ENCODE measurements at places on chromosomes 6 and 20.

DNA sequence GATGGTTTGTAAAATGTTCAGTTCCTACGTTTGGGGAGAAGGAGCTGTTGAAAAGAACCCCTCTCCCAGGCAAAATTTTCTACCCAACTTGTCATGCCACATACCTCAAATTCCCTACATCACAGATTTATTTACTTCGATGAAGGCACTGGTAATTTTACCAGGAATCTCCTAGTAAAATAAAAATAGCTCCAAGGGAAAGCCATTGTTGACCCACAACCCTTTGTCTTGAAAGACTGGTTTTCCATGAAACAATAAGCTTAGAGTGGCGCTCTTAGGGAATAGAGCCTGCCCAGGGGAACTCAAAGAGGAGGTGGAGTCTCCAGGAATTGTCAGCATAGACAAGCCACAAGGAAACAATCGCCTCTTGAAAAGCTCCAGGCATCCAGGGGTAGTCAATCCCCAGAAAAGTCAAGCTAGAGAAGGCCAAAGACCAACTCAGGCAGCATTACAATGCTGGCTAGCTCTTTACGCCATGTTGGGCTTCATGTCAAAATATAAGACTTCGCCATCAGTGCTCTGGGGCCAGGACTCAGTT is 99.2 kb upstream of the RREB1 start:
- no peak for DNase-seq

DNA sequence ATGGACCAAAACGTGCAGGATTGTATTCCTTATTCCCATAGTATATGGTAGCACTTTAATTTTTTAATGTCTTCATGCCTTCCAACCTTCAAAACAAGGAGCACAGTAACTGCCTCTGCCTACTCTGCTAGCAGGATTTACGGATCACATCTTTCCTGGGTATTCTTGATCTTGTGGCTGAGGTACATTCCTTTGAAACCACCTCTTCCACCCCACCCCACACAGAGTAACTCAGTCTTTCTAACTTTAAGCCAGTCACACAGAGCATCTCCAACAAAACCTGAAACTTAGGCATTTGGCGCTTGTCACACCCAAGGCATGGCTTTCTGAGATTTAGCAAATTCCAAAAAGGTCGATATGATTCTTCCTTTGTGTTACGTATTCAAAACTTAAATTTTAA is 2.3 kb upstream of the ID4 start:
- no peak for DNase-seq

DNA sequence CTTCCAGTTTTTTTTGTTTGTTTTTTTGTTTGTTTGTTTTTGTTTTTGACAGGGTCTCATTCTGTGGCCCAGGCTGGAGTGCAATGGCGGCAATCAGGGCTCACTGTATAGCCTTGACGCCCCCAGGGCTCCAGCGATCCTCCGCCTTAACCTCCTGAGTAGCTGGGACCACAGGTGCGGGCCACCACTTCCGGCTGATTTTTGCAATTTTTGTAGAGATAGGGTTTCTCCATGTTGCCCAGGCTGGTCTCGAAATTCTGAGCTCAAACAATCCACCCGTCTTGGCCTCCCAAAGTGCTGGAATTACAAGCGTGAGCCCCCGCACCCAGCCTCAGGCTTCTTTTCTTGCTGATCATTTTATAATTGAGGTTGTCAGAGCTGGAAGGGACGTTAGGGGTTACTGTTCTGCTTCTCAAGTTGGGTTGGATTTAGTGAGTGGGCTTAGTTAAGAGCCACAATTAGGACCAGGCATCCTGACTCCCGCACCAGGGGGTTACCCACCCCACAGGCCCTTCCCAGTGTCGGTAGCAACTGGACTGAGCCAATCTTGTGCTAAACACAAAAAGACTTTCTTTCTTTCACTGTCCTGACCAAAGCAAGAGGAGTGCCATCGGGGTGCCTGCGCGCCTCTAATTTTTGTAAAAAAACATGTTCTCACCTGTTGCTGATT is 13.1 kb upstream of the ZSCAN9 start:
- DNase-seq = no peak

- no peak for DNase-seq
Measured at GRCh38 chr6:62037445-62037844, 248.6 kb downstream of the KHDRBS2 start.

GRCh38 chr6:133160536-133160935 is 80.6 kb upstream of the EYA4 start:
- no peak for DNase-seq

DNA sequence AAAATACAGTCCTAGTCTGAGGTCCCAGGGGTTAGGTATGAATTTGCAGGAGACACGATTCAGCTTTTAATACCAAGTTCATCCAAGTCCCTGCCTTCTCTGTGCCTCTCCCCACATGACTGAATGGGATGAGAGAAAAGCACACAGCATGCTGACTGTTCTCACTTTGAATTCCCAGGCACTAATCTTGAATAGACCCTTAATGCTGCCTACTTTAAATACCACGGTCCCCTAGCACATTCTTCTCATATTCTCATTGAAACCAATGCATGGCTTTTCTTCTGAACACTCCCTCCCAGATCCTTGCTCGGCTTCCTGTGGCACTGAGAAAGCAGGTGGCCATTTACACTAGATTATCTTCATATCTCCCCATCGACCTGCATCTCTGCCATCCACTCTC is 30.1 kb upstream of the SCAF8 start:
- DNase-seq = no peak

DNA sequence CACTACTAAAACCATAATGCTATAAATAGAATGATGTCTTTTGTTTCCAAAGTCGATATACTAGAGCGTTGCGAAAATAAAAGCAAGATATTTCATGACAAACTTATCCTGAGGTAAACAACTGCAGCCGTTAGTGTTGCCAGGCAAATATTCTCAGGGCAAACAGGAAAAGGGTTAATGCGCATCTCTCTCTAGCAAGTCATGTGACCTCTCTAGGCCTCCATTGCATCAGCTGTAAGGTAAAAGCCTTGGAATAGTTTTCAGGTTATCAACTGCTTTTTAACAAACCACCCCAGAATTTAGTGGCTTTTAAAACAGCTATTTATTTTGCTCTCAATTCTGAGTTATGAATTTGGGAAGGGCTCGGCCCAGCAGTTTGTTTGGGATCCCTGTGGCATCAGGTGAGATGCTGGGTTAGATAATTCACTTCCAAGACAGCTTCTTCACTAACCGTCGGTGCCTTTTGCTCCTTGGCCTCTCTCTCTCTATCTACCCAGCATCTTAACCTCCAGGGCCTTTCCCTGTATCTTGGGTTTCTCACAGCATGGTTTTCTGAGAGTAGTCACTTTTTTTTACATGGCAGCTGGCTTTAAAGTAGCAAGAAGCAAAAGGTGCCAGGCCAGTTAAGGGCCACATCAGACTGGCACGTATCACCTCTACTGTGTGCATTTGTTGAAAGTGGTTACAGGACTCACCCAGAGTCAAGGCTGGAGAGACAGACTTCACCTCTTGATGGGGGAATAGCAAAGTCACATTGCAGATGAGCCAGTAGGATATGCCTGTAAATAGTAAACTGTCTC is 39.2 kb upstream of the LTV1 start:
- DNase-seq = no peak

GRCh38 chr6:32483968-32484613 is 44.4 kb downstream of the HLA-DRA start:
- no peak for DNase-seq

GRCh38 chr6:55388211-55388610 is 60.9 kb downstream of the GFRAL start:
- no peak for DNase-seq

DNA sequence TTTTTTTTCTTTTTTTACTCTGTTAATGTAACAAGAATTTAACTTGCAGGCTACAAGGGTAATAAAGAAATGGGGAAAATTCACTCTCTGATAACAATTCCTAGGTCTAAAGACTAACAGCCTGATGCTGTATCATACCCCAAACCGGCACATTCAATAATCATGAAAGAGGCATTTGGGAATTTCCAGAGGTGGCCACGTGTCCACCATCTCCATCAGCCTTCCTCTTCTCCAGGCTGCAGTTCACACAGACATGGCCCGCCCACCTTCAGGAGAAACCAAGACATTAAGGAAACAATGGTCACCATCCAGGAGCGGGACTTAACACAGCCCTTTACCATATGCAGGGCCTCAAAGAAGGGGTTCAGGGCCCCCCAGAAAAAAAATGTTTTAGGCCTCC is 44.8 kb downstream of the PDE10A start:
- no peak for DNase-seq

GRCh38 chr20:53760025-53760441 is 166.4 kb upstream of the ZNF217 start:
- no peak for DNase-seq

GRCh38 chr20:4896119-4896702 is 105.1 kb downstream of the SLC23A2 start:
- DNase-seq = no peak

- DNase-seq = no peak
Measured at GRCh38 chr6:36662380-36662779, 16.1 kb upstream of the CDKN1A start.

DNA sequence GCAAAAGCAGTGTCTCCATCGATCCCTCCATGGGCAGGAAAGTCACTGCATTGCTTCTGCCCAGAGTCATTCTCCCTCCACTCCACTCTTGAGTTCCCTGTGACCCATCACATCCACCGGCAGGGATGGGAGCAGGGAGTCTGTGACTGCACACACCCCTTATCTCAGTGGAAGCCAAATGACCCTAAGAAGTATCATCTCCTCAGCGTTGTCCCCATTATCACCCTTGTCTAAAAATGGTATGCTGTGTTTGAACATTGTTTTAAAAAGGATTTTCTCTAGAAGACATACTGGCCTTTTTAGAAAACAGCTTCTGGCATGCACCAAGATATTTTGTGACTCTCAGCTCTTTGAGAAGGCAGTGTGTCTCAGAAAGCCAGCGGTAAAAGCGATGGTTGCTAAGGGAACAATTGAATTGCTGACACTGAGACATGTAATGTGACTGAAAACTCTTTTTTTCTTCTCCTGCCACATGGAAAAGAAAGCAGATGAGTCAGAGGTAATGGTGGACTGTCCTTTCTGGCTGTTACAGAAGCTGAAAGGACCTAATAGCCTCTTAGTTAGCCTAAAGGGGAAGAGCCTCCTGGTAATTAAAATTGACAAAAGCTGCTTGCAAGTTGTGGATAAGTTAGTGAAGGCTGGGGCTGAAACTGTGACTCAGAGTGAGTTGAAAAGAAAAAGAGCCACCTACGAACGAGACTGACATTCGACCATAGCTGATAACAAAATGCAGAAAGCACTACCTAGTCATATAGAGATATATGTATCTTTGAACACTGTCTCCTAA is 120.5 kb downstream of the MAP3K7 start:
- peak; percentile 5 for DNase-seq

DNA sequence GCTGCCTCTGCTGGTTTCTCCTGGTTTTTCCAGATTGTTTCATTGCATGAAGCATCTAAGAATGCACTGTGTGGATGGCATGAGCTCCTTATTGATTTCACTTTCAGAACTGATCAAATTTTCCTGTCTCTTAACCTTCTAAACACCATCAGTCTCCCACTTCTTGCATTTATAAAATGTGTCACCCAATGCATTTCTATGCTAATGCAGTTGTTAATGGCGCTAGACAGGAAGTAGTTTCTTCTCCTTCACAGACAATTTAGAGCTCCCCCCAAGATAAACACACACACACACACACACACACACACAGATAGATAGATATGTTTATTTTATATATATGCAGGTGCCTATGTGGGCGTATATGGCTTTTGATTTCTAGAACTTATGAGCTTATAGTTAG is 45.6 kb upstream of the FOXA2 start:
- DNase-seq = no peak

GRCh38 chr6:63475707-63476106 is 96.6 kb upstream of the LOC128125822 start:
- DNase-seq = no peak

- DNase-seq = no peak
Measured at GRCh38 chr6:53335224-53335994, 13.3 kb downstream of the ELOVL5 start.

DNA sequence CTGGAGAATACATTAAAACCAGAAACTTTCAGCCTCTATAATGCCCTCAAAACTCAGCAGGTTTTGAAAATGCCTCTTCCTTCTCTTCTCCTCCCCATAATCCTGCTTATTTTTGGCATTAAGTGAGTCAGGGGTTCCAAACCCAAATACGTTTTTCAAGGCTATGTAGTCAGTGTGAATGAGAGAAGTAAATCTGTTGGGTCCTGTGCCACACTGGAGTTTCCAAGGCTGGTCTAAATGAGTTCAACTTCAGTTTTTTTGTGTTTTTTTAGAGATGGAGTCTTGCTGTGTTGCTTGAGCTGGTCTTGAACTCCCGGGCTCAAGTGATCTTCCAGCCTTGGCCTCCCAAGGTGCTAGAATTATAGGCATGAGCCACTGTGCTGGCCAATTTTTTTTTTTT is 20.9 kb downstream of the PTPRA start:
- no peak for DNase-seq

DNA sequence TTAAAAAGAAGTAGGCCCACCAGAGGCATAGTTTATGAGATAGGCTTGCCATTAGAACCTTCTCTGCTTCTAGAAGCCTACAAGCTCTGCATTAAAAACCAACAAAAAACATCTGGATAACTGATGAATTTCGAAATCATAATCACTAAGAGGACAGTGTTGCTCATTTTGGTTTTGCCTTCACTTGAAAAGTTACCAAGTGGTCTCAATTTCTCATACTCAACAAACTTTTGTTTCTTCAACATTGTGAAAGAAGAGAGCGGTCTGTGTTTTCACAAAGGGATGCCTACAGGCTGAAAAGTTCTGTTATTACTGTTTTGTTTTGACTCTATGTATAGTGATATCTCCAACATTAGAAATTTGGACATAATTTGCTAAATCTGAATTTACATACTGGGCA is 98.9 kb downstream of the PDSS2 start:
- DNase-seq = no peak

GRCh38 chr20:2179233-2179580 is 77.6 kb downstream of the STK35 start:
- DNase-seq = no peak

DNA sequence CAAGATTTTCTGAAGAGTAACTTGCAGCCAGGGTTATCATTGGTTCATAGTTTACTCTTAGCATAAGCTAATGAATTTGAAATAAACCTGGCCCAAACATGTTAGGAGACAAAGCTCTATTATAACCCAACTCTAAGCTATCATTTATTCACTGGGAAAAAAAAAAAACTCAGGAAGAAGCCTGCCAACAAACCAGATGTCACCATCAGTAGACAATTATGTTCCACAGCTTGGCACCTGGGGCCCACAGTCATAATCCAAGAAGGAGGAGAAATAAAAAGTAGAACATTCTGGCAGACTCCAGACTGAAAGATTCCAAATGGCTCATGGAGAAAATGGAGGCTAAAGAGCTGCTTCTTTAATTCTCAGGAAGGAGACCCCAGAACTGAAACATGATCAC is 100.0 kb upstream of the CNR1 start:
- DNase-seq = no peak

GRCh38 chr6:3721810-3722621 is 29.5 kb downstream of the PXDC1 start:
- no peak for DNase-seq

GRCh38 chr20:5933802-5934436 is 16.4 kb downstream of the TRMT6 start:
- DNase-seq = peak; percentile 15

- DNase-seq = no peak
Measured at GRCh38 chr20:33532753-33533459, 43.0 kb downstream of the CBFA2T2 start.

GRCh38 chr6:55675941-55676340 is 96.9 kb upstream of the HMGCLL1 start:
- DNase-seq = no peak

Measured in HFFc6 (cell line).